ENCODE measurements at places on chromosomes 2 and 18.
A peak's percentile ranks its signal among the peaks of the same experiment; 100 is the strongest.

DNA sequence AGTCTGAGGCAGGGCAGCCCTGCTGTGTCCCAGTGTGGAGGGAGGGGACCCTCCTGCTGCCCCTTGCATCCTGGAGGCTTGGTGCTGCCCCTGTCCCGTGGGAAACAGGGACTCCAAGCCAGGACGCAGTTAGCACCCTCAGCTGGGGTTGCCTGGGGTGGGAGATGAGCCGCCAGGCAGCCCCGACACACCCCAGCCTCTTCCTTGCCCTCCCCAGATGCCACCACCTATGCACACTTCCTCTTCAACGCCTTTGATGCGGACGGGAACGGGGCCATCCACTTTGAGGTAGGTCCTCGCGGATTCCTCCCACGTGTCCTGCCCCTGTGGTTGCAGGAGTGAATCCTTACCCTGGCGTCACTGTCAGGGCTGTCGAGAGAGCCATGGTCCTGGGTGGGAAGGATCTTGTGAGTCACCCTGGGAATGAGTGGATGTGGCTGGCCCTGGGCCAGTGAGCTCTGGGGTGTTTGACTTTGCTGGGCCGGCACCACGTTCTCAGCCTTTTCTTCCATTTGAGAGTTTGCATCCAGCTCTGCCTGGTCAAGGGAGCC is 27.5 kb upstream of the FAHD2A start:
- DNase-seq, result no peak

DNA sequence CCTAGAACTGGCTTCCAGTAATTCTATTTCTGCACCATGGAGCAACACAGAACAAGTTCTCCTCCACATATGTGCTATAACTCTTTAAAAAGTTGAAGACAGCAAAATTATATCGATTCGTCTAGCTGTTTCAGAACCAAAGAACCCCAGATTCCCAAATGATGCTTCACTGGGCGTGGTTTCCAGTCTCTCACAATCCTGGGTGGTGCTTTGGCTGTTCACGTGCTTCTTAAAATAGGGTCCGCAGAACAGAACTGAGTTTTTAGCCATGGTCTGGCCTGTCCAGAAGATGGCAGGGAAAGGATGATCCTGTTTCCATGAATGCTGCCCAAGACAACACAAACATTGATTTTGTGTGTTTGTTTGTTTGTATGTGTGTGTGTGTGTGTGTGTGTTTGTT is 37.6 kb upstream of the PARD3B start:
- no peak for DNase-seq

GRCh38 chr18:49041435-49042245 is 90.9 kb upstream of the SMAD7 start:
- DNase-seq, result peak; percentile 55

DNA sequence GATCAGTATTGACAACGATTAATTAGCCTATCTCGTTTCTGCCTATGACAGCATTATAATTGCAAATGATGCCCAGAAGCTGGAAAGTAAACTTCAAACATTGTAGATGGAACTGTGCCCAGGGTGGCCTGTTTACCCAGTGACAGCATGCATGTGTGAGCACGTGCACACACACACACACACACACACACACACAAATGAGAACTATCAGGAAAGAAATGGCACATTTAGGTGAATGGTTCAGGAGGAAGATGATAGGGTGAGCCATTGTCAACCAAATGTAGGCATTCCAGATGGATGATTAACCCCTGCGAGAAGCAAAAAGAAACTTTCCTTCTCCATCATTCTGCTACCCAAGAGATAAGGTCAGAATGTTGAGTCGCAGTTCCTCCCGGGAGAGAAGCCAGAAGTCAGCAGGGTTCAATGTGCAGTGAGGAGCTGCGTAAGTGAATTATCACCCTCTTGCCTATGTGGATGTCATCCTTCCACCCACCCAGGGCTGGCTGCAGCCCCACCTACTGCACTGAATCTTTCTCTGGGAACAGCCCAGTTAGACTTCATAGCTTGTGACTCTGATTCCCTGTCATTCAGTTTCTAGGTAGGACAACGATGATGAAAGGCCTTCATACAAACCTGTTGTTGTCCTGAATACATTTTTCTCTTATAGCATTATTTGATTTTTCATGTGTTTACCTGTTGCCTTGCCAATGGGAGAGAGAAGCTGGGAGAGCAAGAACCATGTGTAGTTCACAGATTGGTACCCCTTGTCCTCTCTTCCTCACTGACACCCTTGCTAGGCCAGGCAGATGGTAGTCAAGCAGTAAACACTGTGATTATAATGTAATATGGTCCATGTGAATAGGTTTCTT is 3.5 kb upstream of the APOB start:
- no peak for DNase-seq

- no peak for DNase-seq
Measured at GRCh38 chr18:39741755-39742466, 2176.3 kb upstream of the CELF4 start.

DNA sequence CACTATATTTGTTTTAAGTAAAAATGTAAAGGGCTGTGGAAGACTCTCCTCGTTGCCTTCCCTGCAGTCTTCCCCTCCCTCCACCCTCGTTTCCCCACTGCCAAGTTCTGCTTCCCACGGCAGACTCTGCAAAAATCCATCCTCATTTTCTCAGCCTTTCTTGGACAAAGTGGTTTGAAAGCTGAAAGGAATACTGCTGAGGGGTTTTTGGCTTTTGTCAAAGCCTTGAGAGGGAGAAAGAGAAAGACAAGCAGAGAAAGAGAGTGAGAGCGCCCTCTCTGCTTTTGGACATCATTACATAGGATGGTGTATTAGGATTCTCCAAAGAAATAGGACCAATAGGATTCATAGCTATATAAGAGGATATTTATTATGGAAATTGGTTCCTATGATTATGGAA is 455.9 kb upstream of the SOX11 start:
- DNase-seq, result no peak

DNA sequence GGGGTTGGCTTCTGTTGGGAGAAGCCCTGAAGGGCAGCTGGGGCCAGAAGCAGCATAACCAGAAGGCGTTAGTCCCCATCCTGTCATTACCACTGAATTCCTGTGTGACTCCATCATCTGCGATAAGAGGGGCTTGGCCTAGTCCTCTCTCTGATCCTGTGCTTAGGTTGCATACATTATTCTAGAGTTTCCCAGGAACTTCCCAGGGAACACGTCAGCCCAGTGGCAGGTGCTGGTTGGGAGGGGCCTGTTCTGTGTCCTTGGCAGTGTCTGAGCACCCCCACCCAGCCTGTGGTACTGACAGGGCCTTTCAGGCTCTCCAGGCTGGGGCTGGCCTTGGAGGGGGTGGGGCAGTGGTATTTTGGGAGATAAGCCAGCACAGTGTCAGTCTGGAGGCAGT is 4.5 kb upstream of the TOGARAM2 start:
- no peak for DNase-seq

- no peak for DNase-seq
Measured at GRCh38 chr2:216475767-216476166, 22.9 kb upstream of the RPL37A start.

DNA sequence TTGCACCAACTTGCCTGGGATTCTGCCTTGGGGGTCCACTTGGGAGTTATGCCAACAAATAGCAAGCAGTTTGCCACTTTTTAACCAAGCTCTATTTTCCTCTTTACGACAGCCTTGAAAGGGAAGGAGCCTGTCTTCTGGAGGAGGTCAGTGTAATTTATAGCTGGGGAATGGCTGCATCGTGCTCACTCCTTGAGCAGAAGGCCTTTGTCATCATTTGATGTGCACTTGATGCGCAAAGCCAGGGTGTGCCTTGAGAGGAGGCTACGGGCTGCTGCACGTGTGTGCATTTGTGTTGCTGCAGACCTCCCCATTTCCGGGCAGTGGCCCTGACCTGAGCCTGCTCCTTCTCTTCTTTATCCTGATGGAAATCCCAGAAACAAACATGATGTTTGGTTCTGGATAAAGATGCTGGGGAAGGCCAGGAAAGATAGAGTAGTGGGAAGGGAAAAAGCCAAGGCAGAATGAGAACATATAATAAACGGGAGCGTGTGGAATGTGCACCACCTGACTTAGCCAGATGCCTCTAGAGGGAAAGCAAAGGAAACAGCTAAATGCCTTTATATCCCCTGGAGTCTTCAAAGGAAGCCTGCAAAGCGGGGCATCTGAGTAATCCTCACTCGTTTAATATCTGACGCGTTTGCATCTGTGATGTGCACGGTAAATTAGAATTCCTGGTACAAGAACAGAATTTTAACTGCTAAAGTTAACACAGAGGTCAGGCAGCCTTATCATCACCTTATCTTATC is 68.3 kb upstream of the ZNF521 start:
- no peak for DNase-seq

DNA sequence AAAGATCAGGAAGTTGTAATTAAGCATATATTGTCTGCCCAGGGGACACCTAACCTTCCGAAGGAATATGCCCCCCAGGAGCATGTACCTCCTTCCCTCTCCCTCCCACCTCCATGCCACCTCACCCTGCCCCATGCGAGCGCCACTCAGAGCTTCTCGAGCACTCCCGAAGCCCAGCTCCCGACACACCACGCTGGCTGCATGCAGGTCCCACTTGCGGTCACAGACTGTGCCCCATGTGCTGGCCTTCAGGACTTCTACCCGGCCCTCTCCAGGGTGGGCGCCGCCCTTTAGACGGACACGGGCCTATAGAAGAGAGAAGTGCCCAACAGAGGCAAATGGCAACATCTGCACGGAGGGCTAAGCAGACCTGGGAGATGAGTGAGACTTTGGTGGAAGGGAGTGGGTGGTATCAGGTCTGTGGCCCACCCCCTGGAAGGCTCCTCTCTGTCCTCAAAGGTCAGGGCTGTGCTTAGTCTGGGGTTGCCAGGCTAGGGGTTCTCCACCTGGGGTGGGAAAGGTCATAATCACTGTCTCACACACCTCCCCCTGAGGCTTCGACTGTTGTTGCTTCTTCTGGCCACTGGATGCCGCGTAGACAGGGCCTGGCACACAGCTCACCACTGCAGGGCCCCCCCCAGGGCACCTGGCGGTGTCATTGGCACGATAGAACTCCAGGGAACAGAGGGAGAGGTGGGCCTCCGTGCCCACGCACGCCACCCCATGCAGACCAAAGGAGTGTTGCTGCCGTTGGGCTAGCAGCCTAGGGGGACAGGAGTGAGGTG is 6.6 kb downstream of the HTRA2 start:
- no peak for DNase-seq

DNA sequence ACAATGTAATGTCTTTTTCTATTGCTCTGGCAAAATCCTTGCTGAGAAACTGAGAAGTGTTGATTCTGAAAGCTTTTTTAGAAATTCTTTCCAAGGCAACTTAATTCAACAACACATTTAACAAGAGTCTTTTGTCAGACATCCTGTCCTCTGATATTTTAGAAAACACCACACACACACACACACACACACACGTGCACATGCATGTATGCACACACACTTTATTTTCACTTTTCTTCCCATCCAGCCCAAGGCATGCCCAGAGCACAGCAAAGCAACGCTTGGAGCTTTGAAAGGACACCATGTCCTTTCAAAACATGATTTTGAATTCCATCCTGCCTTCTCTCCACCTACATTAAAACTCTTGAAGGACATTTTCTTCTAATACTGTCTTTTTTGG is 116.1 kb downstream of the ATL2 start:
- no peak for DNase-seq

- no peak for DNase-seq
Measured at GRCh38 chr2:30404319-30405259, 42.5 kb upstream of the LCLAT1 start.

- DNase-seq, result no peak
Measured at GRCh38 chr18:75204732-75205513, 4.0 kb downstream of the PTGR3 start.

DNA sequence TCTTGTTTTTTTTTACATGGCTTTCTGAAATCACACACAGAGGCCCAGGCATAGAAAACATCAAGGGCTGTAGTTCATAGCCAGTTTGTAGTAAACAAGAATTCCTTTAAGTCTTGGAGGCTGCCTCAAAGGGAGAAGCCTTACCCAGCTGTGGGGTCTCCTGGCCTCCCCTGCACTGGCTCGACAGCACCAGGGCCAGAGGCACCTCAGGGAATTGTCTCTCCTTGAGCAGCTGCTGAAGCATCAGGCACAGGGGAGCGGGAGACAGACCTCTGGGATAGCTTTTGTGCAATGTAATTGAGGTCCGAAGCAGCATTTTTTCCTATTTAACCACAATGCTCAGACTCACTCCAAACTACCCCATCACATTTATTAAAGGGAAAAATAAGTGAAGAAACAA is 209.1 kb downstream of the HRH4 start:
- DNase-seq, result no peak

DNA sequence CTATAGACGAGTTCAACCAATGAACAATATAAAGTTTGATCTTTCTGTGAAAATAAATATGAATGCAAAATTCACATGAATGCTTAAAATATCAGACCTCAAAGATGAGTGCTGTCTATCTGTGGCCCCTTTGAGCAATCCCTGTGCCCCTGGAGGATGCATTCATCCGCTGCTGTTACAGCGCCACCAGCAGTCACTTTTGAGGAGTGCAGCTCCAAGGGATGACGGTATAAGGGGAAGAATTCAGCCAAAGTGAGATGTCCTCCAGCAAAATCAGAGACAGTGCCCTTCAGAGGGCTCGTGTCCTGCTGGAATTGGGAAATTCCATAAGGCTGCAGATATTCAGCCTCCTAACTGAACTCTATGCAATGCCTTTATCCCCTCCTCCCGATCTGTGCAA is 12.0 kb upstream of the CHRNA1 start:
- no peak for DNase-seq

GRCh38 chr2:60331115-60331809 is 222.2 kb downstream of the BCL11A start:
- DNase-seq, result no peak

GRCh38 chr2:172172513-172173173 is 69.9 kb upstream of the DLX2 start:
- DNase-seq, result peak; percentile 59

- peak; percentile 44 for DNase-seq
Measured at GRCh38 chr2:171325886-171326585, 107.8 kb downstream of the METTL8 start.

DNA sequence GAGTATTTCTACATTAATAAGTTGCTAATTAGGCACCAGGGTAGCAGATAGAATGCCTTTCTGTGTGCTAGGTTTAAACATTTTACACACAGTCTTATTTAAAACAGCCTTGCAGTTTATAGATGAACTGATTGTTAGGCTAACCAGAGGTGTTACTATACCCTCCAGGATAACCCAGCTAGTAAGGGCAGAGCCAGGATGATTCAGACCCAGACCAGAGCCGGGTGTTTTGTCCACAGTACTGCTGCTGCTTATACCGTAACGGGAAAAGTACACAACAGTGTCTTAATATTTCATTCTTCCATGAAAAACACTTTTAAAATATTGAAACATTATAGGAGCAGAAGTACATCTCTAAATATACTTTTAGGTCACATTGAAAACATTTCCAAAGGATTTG is 82.7 kb downstream of the MALT1 start:
- no peak for DNase-seq

GRCh38 chr2:48017136-48017535 is 110.8 kb upstream of the FBXO11 start:
- no peak for DNase-seq

DNA sequence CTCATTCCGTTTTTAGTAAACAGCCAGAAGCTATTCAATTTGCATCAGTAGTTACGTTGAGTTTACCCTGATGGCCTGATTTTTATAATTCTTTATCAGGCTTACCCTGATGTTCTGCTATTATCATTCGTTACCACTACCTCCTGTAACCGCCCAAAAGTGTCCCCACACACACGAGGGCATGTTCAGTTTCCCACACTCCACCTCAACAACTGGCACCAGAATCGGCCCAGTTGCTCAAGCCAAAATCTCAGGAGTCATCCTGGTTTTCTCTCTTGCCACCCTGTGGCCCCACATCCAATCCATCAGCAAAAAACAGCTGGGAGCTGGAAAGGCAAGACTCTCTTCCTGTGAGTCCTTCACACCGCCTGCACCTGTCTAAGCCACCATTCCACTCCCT is 102.9 kb upstream of the RAB6C start:
- no peak for DNase-seq

Data from CD4-positive, alpha-beta T cell treated with Interleukin-15 for 4 hours (primary cell).